ENCODE measurements at places on chromosomes 16 and 17.
A peak's percentile ranks its signal among the peaks of the same experiment; 100 is the strongest.

GRCh38 chr17:75854101-75854748, 910 bp downstream of the WBP2 start:
- ATAC-seq = no peak

GRCh38 chr17:43671031-43671692, 9.4 kb upstream of the MEOX1 start:
- ATAC-seq = no peak

DNA sequence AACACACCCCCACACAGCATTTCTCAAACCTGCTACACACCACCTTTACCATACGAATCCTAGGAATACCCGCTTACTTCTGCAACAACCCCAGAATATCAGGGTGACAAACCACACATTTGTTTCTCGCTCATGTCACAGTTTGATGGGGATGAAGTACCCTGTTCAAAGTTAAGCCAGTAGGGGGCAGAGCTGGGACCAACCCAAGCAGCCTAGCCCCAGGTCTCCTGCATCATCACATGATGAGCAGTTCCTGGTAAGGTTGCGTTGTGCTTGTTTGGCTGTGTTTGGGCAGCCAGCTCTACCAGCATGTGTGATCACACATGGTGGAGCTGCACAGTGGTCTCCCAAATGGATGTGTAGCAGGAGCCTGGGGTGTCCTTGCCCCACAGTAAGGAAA, 103.6 kb upstream of the C16orf82 start:
- ATAC-seq = peak; percentile 50

DNA sequence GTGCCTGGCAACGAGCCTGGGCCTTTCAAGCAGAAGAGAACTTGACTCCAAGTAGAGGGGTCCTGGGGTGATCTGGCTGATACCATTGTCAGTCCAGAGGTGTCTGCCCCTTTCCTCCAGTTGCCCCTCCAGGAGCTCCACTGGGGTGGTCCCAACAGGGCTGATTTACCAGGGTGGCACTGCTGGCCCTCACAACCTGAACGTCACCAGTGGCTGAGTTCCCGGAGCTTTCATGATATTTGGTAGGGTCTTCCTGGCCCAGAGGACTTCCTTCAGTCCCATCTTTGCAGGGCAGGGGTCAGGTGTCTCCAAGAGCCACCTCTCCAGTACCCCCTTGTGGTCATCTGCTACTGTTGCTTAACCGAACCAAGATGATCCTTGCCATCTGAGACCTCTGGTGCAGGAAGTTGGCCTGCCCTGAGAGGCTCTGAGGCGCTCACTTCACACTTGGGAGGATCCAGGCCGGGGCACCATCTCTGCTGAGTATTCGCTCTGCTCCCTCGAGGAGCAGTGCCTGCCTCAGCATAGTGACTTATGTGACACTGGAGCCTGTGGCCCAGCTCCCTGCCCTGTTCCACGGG, 3.5 kb downstream of the LIMD2 start:
- no peak for ATAC-seq

- ATAC-seq = no peak
Measured at GRCh38 chr16:50925758-50926357, 184.0 kb downstream of the CYLD start.

GRCh38 chr16:57358527-57359095, at the start of gene CCL22:
Gene CCL22, plus strand, starts transcription at chr16:57358783. Its CDS starts 34 bp downstream, at chr16:57358817.
- ATAC-seq = peak; percentile 70

- no peak for ATAC-seq
Measured at GRCh38 chr17:31529841-31530251, 138.4 kb downstream of the RAB11FIP4 start.

- ATAC-seq = no peak
Measured at GRCh38 chr17:70201872-70202419, 32.6 kb downstream of the KCNJ2 start.

DNA sequence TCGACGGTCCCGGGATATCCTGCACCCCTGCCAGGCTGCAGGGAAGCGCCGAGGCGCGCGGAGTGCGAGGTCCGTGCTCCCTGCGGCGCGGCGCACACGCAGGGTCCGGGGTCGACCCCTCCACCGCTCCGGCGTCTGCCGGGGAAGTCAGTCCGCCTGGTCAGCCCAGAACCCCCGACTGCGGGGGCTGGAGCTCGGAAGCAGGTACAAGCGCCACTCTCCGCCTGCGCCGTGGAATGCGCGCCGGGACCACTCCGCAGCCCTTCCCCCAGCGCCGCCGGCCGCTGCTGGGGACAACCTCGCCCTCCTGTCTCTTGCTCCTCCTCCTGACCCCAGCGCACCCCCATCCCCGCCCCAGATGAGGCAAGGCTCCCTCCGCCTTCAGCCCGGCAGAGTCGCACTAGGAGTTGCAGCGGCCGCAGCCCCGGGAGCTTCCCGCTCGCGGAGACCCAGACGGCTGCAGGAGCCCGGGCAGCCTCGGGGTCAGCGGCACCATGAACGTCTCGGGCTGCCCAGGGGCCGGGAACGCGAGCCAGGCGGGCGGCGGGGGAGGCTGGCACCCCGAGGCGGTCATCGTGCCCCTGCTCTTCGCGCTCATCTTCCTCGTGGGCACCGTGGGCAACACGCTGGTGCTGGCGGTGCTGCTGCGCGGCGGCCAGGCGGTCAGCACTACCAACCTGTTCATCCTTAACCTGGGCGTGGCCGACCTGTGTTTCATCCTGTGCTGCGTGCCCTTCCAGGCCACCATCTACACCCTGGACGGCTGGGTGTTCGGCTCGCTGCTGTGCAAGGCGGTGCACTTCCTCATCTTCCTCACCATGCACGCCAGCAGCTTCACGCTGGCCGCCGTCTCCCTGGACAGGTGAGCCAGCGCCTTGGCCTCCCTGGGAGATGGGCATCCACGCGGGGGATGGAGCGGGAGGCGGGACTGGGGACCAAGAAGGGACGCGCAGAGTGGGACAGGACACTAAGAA, at the start of gene GALR2:
TSS of gene GALR2 (plus strand) at position 392 of the 974 bp plus-strand sequence. CDS start at position 495, 103 bp downstream.
- no peak for ATAC-seq

All from activated T-helper 17 cell treated with anti-CD3 and anti-CD28 coated beads, Interleukin-2, amount 50 U/mL, for 72 hours (primary cell).